ENCODE measurements at places on chromosomes 16 and 17.

GRCh38 chr16:65375651-65376050 lies 253.8 kb upstream of the CDH11 start:
- DNase-seq, result no peak

- DNase-seq, result no peak
Measured at GRCh38 chr16:21084631-21085225, 65.9 kb downstream of the DNAH3 start.

GRCh38 chr17:49528966-49529365 lies 33.9 kb downstream of the NGFR start:
- DNase-seq, result no peak

DNA sequence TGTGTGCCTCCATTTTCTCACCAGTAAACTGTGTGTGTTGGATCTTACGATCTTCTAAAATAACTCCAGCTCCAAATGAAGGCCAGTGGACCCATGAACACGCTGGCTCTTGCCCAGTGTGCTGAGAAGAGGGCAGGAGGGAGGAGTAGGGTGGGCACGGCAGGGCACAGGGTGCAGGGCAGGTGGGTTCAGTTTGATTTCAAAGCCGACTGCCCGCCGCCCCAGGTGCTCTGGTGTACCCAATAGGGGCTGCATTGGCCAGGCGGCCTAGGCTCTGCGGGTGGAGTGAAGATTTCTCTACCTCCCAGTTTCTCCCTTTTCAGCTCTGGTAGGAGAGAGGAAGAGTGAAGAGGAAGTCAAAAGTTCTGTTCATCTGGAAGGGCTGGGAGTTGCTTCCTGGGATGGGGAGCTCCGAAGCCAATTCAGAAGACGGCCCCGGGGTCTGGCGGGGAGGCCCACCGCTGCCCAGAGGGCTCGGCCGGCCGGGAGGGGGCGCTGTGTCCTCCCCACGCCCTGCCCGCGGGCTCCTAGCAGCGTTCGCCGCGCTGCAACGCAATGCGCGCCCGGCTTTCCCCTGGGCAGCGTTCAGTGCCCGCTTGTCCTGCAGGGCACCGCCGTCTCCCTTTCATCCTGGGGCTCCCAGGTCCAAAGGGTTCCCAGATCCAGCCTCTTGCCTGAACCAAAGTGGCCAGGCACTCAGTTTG lies 1.1 kb upstream of the CRHR1 start:
- DNase-seq, result no peak

- no peak for DNase-seq
Measured at GRCh38 chr17:5467416-5467815, 1.4 kb downstream of the DHX33 start.

- no peak for DNase-seq
Measured at GRCh38 chr17:29129731-29130130, 50.5 kb downstream of the MYO18A start.

GRCh38 chr17:82170412-82170961 lies 42.2 kb downstream of the CCDC57 start:
- DNase-seq, result no peak

DNA sequence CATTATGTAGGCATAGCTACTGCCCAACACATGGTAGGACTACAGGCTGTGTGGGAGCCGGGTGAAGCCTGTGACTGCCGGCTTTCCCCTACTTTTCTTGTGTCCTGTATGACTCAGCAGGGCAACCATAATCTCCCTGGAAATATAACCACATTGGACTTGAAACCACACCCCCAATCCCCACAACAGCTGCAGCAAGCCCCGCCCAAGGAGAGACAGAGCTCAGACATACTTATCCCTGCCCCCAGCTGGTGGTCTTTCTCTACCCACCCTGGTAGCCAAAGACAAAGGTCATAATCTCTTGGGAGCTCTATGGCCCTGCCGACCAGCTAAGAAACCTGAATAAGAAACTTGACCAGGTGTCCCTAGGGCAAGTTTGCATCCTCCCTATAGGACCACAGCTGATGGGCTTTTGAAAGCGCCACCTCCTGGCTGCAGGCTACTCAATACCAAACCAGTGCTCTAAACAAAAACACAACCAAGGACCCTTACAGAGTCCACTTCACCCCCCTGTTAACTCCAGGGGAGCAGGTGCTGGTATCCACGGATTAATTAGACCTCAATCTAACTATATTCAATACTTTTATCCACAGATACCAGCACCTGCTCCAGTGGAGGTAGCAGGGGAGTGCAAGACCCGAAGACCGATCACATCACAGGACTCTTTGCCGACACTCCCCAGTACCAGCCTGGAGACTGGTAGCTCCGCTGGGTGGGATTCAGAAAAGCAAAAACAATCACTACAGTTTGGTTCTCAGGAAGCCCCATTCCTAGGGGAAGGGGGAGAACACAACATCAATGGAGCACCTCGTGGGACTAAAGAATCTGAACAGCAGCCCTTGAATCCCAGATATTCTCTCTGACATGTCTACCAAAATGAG lies 91.2 kb downstream of the IRX5 start:
- DNase-seq, result no peak

DNA sequence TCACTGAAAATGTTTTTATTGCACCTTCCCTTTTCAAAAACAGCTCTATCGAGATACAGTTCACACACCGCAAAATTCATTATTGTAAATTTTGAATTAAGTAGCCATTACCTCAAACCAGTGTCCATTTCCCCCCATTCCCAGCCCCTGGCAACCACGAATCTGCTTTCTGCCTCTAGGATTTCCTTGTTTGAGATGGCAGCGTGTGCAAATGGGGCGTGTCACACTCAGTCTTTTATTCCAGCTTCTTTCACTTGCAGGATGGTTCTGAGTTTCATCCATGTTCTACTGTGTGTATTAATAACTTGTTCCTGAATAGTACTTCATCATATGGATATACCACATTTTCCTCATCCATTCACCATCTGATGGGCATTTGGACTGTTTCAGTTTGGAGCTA lies 14.8 kb downstream of the ACSF3 start:
- no peak for DNase-seq

DNA sequence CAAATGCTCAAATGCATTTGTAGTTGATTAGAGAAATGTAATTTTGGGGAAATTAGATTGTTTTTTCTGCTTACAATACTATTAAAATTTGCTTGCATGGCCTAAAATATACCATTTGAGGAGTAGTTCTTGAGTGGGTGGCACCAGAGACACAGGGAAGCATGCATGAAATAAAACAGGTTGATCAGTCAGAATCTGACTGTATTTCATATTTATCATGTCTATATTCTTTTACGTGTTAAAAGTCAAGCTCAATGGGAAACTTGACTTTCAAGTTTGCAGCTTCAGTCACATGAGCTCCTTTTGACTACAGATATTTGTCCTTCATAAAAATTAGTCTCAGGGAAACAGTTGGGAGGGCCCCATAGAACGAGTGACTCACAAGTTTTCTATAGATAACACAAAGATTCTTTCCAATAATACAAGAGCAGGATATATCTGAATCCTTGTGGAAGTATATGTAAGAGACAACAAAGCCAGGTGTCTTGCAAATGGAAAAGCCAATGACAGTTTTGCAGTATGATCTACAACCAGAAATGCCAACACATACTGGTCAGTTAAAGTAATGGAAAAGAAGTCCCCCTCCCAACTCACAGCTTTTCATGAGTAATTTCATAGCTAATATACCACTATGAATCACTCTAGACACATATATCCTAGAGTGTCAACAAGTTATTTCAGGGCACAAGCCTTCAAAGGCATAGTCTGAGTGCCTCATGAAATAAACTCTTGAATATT lies 42.2 kb upstream of the CORO6 start:
- no peak for DNase-seq

GRCh38 chr17:12917399-12917798 lies 100.4 kb downstream of the ELAC2 start:
- no peak for DNase-seq

DNA sequence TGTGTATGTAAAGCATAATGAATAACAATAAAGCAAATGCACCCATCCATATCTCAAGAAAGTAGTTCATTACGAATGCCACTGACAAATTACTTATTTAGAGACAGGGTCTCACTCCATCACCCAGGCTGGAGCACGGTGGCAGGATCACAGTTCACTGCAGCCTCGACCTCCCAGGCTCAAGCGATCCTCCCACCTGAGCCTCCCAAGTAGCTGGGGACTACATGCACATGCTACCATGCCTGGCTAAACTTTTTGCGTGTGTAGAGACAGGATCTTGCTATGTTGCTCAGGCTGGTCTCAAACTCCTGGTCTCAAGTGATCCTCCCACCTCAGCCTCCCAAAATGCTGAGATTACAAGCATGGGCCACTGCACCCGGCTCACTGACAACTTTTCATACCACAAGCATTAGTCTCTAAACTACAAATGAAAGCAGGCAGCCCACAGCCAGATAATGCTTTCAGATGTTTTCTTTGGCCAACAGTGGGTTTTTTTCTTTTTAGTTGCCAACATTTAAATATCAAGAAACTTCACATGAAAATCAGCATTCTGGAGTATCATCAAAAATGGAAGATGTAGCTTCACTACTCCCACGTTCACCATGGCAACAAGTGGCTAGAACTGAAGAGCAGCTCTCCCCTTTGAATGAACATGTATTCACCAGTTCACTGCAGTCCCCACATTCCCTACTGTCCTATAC lies 7.7 kb downstream of the ARHGAP17 start:
- DNase-seq, result no peak

- no peak for DNase-seq
Measured at GRCh38 chr17:57566721-57567120, 178.4 kb downstream of the CCDC182 start.

DNA sequence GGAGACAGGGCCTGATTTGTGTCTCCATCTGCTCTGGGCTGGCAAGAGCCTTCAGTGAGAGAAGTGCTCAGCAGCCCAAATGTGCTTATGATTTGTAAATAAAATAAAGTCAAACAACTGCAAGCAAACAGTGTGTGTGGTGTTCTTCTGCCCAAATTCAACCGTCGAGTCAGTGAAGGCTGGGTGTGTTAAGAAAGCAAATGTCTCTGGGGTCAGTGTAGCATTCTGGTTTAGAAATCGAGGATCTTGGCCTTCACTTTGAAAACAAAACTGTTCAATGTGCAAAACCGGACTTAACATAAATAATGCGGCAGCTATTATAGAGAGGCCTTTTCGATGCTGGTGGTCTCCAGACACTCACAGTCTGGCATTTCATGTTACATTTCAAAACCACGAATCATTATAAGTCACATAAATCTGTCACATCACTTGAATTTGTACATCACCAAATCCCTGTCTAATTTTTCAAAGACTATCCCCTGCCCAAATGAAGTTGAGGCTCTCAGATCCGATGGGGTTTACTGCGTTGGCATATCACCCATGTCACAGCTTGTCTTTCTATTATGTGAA lies 158.6 kb upstream of the MYOCD start:
- DNase-seq, result no peak

GRCh38 chr17:29847527-29848400 lies 82.3 kb downstream of the SSH2 start:
- DNase-seq, result no peak

DNA sequence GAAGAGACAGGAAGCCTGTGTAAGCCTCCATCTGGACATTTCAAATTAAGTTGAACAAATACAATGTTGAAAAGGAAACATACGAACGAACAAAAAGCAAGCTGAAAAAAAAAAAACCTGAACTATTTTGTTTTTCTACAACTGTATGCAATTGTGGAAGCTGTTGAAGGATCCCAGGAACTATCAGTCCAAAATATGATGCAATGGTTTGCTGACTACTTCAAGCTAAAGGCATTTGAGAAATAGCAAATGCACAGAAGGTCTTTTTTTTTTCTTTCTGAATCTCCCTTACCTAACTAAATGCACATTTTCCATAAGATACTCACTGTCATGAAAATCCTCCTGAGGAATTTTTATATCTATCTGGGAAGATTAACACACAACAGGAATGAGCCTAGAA lies 40.2 kb downstream of the MAF start:
- DNase-seq, result no peak

DNA sequence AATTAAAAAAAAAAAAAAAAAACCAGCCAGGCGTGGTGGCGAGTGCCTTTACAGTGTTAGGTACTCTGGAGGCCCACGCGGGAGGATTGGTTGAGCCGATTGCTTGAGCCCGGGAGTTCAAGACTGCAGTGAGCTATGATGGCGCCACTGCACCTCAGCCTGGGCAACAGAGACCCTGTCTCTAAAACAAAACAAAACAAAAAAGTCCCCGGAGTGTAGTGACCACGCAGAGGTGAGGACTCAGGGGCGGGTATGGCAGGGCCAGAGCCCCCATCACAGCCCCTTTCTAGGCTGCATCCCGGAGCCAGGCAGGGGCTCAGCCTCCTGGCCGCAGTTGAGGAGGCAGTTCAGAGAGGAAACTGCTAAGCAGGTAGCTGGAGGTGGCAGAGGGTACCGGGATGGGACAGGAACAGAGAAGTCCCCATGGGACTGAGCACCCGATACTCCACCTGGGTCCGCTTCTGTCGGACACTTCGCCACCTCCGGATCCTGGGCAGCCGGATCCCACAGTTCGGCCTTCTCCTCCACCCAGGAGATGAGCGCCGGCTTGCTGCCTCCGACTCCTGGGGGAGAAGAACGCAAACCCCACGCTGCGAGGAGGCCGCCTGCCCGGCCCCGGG lies 800 bp downstream of the ZNF747 start:
- no peak for DNase-seq

GRCh38 chr17:73847952-73848351 lies 203.7 kb upstream of the SDK2 start:
- DNase-seq, result no peak

GRCh38 chr17:39605492-39606433 lies 2.0 kb downstream of the NEUROD2 start:
- DNase-seq, result no peak

DNA sequence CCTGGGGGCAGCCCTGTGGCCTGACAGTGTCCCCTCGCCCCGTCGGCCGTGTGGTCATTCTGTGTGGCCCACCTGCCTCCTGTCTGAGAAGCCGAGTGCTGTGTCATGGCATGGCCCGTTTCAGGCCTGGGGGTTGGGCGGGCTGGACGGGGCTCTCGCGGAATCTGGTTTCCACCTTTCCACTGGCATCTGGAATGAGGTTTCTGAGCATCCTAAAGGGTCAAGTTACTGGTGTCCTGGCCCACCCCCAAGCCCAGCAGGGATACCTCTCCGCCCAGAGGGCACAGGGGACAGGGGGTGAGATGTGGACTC lies 7.8 kb downstream of the DBNDD1 start:
- DNase-seq, result no peak

DNA sequence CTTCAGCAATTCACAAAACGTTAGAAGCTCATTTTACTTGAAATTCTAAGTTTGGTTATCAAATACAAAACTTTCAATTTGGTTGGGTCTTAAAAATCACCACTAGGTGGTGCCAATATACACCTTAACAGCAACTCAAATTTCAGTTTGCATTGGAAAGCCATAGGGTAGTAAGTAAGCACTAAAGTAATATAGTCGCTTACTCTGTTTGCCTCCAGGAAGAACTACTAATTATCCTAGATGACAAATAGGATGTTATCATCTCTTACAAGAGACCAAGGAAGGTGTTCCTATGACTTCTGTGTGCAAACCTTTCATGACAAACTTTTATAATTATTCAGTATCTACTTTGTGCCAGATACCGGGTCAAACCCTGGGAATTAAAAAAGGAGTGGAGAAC lies 93.3 kb downstream of the MYO1D start:
- peak; percentile 9 for DNase-seq

- DNase-seq, result no peak
Measured at GRCh38 chr17:50269477-50270434, 4.5 kb upstream of the TMEM92 start.

GRCh38 chr16:20415541-20415940 lies 6.2 kb downstream of the ACSM5 start:
- no peak for DNase-seq

- no peak for DNase-seq
Measured at GRCh38 chr17:44024271-44024663, 9.5 kb upstream of the TMEM101 start.

Measured in NT2/D1 (cell line).